ENCODE measurements at places on chromosomes 3 and 15.

- no peaks in the 10 kb centered on the region for H3K4me1 ChIP-seq
- H3K36me3 ChIP-seq, result no peaks in the 10 kb centered on the region
- no peak overlapping the region for H3K27ac ChIP-seq
- no peak overlapping the region for H3K4me3 ChIP-seq
- no peaks in the 10 kb centered on the region for H3K27me3 ChIP-seq
- no peak for DNase-seq
Measured at GRCh38 chr3:136734382-136735070, 17.7 kb downstream of the STAG1 start.

DNA sequence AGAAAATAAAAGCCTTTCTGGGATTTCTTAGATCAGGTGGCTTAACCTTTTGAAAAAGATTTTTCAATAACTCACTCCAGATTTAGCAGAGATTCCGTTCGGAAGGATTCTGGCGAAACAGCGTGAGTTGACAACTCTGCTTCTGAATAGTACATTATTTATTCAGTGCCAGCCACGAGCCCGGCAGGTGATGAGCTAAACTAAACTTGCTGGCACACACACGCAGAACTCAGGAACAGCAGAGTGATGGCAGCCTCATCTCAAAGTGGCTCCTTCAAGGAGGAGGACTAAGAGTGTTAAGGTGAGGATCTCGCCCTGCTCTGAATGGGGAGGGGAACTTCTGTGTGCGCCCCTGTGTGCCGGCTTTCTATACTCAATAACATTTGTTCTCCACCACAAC lies 114.3 kb downstream of the FAM43A start:
- H3K4me1 ChIP-seq, result no peaks in the 10 kb centered on the region
- no peak overlapping the region for H3K4me3 ChIP-seq
- no peak overlapping the region for H3K27ac ChIP-seq
- DNase-seq, result no peak

GRCh38 chr3:33060609-33061337 lies 36.2 kb downstream of the GLB1 start:
- no peaks in the 10 kb centered on the region for H3K4me1 ChIP-seq
- no peak overlapping the region for H3K4me3 ChIP-seq
- H3K27me3 ChIP-seq, result no peaks in the 10 kb centered on the region
- H3K36me3 ChIP-seq, result no peaks in the 10 kb centered on the region

DNA sequence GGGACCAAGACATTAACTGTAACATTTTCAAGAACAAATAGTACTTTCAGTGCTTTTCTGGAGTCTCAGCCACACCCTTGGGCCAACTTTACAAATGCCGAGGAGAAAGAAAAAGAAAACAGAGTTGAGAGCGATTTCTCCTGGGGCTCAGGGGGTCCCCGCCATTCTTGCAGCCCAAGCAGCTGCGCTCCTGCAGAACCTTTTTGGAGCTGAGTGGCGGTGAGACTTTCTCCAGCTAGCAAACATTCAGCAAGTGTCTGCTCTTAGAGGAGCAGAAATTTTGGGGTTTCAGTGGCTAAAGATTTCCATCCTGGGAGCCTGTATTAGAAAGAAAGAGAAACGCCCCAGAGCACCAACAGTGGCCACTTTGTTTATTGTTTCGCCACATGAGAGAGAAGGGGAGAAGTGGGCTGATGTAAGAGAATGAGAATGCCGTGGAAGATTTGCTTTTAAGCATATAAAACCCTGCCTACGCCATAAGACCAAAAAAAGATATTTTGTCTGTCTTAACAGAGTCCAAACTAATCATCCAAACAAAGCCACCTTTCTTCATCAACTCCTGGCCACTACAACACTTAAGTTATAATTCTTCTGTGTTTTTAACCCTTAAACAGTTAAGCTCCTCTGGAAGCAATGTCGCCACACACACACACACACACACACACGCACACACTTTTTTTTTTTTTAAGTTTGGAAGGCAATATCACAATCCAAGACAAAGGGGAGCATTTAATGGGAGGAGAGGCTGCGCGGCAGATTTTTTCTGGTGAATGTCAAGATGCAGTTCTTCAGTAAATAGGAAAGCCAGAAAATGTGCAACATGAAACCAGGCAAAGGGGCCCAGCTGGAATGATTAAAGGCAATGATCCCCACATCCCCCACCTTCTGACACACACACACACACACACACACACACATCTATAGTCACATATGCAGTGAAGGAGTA lies 19.2 kb downstream of the EID1 start:
- DNase-seq, result no peak
- H3K4me1 ChIP-seq, result peaks cover 4% of the 10 kb centered on the region
- no peaks in the 10 kb centered on the region for H3K27me3 ChIP-seq
- peak overlapping the region; percentile 28 for H3K4me3 ChIP-seq
- no peaks in the 10 kb centered on the region for H3K36me3 ChIP-seq

DNA sequence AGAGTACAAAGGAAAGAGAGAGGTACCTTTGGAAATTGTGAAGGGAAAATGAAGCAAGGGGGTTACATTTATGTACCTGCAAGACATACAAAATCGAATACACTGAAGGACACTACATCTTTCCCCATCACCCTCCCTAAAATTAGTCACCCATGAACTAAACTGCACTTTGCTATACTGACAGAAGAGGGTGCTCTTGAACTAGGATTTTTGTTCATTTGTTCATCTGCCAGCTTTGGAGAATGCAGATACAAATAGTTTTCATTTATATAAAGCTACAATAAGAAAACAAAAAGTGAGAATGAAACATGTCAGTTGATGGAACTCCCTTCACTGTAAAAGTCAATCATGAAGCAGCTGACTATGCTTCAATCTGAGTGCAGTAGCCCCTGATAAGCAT lies 55.7 kb downstream of the PCCB start:
- no peaks in the 10 kb centered on the region for H3K4me1 ChIP-seq
- DNase-seq, result no peak
- no peaks in the 10 kb centered on the region for H3K36me3 ChIP-seq

DNA sequence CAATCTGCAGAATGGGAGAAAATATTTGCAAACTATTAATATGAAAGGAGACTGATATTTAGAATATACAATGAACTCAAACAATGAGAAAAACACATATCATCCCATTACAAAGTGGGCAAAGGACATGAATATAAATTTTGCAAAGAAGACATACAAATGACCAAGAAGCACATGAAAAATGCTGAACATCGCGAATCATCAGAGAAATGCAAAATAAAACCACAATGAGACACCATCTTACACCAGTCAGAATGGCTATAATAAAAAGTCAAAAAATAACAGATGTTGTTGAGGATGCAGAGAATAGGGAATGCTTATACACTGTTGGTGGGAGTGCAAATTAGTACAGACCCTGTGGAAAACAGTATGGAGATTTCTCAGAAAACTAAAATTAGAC lies 83.6 kb downstream of the RAP2B start:
- no peak overlapping the region for H3K27ac ChIP-seq
- H3K4me3 ChIP-seq, result no peak overlapping the region
- no peaks in the 10 kb centered on the region for H3K36me3 ChIP-seq
- H3K4me1 ChIP-seq, result no peaks in the 10 kb centered on the region
- DNase-seq, result no peak

DNA sequence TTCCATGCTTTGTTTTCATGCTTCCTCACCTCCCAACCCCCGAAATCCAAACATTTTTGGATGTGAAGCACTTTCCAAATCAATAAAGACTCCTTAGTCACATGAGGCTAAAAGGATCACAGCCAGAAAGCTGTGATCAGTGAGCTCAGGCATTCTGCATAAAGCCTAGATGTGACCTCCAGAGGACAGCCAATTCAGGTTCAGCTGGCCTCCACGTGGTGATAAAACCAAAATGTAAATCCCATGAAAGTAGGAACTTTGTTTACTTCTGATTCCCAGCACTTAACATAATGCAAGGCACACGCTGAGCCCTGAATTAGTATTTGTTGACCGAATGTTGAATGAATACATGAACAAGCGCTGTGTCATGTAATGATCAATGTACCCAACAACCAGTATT lies 249.5 kb upstream of the EOMES start:
- H3K27me3 ChIP-seq, result no peaks in the 10 kb centered on the region
- no peak overlapping the region for H3K4me3 ChIP-seq
- no peak for DNase-seq
- no peak overlapping the region for H3K27ac ChIP-seq
- H3K36me3 ChIP-seq, result no peaks in the 10 kb centered on the region

DNA sequence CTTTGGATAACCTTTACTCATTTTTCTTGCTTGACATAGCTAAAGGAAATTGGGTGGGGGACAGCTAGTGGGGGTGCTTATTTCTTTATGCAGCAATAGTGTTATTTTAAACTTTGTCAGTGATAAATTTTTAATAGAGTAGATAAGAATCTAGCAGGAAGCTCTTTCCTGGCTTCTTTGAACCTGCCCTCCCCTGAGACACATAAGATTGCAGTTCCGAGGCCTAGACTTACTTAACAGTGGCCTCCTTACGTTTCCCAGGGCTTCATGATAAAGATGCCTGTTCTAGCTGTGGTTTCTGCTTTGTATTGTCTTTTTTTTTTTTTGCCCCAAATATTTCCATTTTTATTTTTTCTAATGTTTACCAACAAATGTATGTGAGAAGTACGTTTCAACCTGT lies 170.1 kb downstream of the VPS8 start:
- DNase-seq, result no peak
- H3K27me3 ChIP-seq, result no peaks in the 10 kb centered on the region
- no peaks in the 10 kb centered on the region for H3K36me3 ChIP-seq
- no peak overlapping the region for H3K27ac ChIP-seq
- H3K4me3 ChIP-seq, result no peak overlapping the region
- H3K4me1 ChIP-seq, result no peaks in the 10 kb centered on the region

DNA sequence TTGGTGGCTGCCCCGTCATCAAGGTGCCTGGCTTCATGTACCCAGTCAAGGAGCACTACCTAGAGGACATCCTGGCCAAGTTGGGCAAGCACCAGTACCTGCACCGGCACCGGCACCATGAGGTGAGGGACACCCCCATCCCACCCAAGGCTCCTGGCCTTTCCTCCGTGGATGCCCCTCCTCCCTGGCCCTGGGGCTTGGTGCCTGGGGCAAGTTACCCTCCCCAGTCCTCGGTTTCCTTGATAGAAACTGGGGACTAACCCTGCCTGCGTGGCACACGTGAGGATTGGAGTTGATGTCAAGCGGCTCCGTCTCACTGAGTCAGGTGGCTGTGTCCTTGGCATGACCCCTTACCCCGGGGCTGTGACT lies 43.9 kb downstream of the DHX30 start:
- no peak overlapping the region for H3K27ac ChIP-seq
- no peak overlapping the region for H3K4me3 ChIP-seq
- H3K36me3 ChIP-seq, result peaks cover 11% of the 10 kb centered on the region
- no peak for DNase-seq
- no peaks in the 10 kb centered on the region for H3K27me3 ChIP-seq

GRCh38 chr3:106534206-106534605 lies 665.4 kb upstream of the CBLB start:
- no peak overlapping the region for H3K27ac ChIP-seq
- DNase-seq, result no peak
- H3K36me3 ChIP-seq, result no peaks in the 10 kb centered on the region
- no peak overlapping the region for H3K4me3 ChIP-seq

- H3K36me3 ChIP-seq, result no peaks in the 10 kb centered on the region
- no peak for DNase-seq
- H3K27me3 ChIP-seq, result no peaks in the 10 kb centered on the region
- H3K27ac ChIP-seq, result no peak overlapping the region
- H3K4me3 ChIP-seq, result no peak overlapping the region
Measured at GRCh38 chr15:73228128-73228646, 140.6 kb downstream of the HCN4 start.

- no peak for DNase-seq
- H3K36me3 ChIP-seq, result no peaks in the 10 kb centered on the region
- no peak overlapping the region for H3K4me3 ChIP-seq
- no peak overlapping the region for H3K27ac ChIP-seq
Measured at GRCh38 chr3:62131050-62131449, 242.3 kb downstream of the FEZF2 start.

DNA sequence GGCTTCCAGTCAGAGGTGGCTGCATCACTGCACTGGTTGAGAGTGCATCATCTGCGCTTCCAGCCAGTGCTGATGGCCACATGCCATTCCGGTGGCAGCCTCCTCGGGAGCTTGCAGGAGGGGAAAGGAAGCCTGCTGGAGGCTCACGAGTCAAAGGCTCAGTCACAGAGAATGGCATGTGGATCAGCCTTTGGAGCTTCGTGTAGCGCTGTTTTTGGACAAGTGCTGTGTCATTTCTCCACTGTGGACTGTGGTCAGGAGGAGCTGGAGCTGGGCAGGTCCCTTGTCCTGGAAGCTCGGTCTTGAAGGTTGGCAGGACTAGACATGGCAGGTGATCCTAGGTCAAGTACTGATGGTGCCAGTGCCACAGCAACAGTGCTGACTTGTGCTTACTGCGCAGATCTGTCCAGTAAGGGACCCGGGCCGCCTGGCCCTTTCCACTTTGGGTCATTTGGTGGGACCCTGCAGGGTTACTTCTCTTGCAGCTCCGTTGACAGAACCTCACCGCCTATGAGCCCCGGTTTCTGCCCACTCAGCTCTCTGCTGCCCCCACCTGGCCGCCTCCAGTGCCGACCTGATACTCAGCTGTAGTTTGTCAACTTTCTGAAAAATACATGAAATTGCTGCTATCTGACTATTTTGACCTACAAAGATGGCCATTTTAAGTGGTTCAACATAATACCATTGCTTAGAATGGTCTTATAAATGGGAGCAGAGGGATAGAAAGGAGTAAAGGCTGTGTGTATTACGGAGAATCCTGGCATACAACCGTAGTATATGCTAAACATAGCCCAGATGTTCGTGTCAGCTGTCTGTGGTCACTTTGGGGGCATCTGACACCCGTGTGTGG lies 27.6 kb upstream of the TRPM1 start:
- H3K36me3 ChIP-seq, result no peaks in the 10 kb centered on the region
- no peak overlapping the region for H3K4me3 ChIP-seq
- no peaks in the 10 kb centered on the region for H3K4me1 ChIP-seq
- DNase-seq, result peak; percentile 80
- no peaks in the 10 kb centered on the region for H3K27me3 ChIP-seq
- H3K27ac ChIP-seq, result no peak overlapping the region

- no peak overlapping the region for H3K4me3 ChIP-seq
- DNase-seq, result no peak
- no peaks in the 10 kb centered on the region for H3K27me3 ChIP-seq
- no peaks in the 10 kb centered on the region for H3K36me3 ChIP-seq
- H3K4me1 ChIP-seq, result no peaks in the 10 kb centered on the region
- H3K27ac ChIP-seq, result no peak overlapping the region
Measured at GRCh38 chr3:69504232-69504631, 118.3 kb upstream of the FRMD4B start.

DNA sequence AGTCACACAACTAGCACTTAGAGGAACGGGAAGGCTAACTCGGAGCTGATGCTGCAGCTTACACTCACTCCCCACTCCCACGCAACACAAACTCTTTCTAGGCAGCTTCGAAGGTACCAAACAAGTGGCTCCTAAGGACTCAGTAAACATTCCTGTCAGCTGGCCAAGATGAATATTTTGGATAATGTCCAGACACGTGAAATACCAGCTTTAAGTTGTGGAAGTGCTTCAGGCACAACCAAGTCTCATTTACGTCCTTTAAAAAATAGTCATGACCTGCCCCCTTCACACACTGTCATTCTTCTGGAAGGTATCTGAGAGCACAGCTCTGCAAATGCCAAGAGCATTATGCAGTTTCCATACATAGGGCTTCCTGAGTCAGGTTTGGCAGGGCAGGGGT lies 1005.9 kb upstream of the CFAP20DC start:
- no peaks in the 10 kb centered on the region for H3K4me1 ChIP-seq
- H3K27ac ChIP-seq, result no peak overlapping the region
- no peak overlapping the region for H3K4me3 ChIP-seq
